ENCODE measurements at places on chromosomes 2 and 18. TPM values are rescaled to one million over a fixed set of nuclear protein-coding genes. Genes with fewer than 3 reads are reported as not detected.

- H3K27me3 ChIP-seq = no peaks in the 10 kb centered on the region
- no peak overlapping the region for H3K4me3 ChIP-seq
- DNase-seq = no peak
- no peak overlapping the region for H3K27ac ChIP-seq
These were observed 42.3 kb downstream of the METTL8 start for GRCh38 chr2:171391532-171391931.

DNA sequence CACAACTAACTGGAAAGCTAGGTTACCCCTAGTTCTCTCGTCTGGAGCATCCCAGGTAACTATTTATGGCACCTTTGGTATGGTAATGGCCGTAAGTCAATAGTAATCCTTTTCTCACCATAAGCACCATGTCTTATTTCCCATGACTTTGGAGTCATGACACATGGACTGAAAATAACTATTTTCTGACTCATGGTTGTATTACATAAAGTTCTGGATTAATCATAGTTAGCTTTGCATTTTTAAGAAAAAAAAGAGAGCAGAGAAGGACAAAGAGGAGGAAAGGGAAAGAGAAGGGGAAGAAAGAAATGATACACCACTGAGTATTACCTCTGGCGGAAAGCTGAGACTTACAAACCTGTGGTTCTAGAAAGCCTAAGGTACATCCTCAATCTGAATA is 99.3 kb downstream of the BIN1 start:
- no peaks in the 10 kb centered on the region for H3K36me3 ChIP-seq
- peaks cover 27% of the 10 kb centered on the region for H3K27me3 ChIP-seq
- H3K27ac ChIP-seq = no peak overlapping the region
- H3K4me1 ChIP-seq = no peaks in the 10 kb centered on the region
- no peak overlapping the region for H3K4me3 ChIP-seq

DNA sequence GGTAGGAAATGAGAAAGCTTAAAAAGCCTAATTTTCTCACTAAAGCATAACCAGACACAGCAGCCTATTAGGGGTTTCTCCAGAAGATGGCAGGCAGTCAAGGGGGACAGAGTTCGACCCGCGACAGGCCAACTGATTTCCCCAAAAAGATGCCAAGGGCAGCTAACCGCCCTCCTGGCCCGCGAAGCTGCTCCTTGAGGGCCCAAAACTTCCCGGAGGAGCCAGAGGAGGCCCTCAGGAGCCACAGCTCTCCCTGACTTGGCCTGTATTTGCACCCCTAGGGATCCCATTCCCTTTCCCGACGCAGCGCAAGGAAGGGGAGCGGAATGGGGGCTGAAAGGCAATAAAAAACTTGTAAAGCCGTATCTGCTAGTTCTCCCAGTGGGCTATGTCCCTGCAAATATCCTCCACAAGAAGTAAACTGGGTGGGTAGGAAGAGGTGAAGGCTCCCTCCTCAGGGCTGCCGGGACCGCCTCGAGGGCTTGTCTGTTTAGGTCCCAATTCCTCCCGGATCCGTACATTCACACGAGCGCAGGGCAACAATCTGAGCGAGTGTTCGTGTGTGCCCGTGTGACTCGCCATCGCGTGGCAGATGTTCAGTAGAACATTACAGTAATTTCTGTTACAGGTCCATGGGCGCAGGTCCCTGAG is 756 bp upstream of the NAGK start:
- H3K36me3 ChIP-seq = no peaks in the 10 kb centered on the region
- H3K27ac ChIP-seq = peak overlapping the region; percentile 59
- H3K27me3 ChIP-seq = peaks cover 3% of the 10 kb centered on the region
- H3K4me1 ChIP-seq = peaks cover 9% of the 10 kb centered on the region
- H3K4me3 ChIP-seq = peak overlapping the region; percentile 54

GRCh38 chr2:149566652-149567051 is 20.9 kb downstream of the MMADHC start:
- H3K4me3 ChIP-seq = no peak overlapping the region
- H3K36me3 ChIP-seq = peaks cover 41% of the 10 kb centered on the region
- H3K27me3 ChIP-seq = no peaks in the 10 kb centered on the region
- no peak for DNase-seq
- no peak overlapping the region for H3K27ac ChIP-seq

Gene ADAM23
- total RNA-seq = 0.44 TPM

Gene CHRNG
- not detected for total RNA-seq

DNA sequence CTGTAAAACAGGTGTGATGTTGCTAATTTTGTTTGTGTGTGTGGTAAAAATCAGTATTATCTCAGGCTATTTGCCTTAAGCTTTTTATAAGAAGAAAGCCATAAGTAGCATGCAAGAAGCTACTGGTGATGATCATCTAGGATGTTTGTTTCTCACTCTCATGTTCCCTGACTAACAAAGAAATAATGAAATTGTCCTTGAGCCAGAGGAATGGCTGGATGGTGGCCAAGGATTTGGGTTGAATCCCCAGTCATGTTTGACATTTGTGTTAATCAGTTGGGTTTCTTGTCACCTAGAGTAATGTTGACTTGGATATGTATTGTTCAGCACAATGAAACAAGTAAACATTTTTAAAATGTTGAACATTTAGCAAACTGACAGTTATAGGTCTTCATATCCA is 496.8 kb upstream of the ZEB2 start:
- H3K36me3 ChIP-seq = no peaks in the 10 kb centered on the region
- H3K4me1 ChIP-seq = peaks cover 11% of the 10 kb centered on the region
- no peak for DNase-seq
- no peak overlapping the region for H3K4me3 ChIP-seq
- no peaks in the 10 kb centered on the region for H3K27me3 ChIP-seq

DNA sequence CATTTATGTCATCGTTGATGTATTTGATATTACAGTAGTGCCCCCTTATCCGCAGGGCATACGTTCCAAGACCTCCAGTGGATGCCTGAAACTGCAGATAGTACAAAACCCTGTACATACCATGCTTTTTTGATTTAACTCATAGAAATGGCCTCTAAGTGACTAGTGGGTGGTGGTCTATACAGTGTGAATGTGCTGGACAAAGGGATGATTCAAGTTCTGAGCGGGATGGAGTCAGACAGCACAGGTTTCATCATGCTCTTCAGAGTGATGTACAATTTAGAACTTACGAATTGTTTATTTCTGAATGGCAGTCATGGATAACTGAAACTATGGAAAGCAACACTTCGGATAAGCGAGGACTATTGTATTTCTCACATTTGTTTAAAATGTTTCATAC is 473.1 kb upstream of the FANCL start:
- no peak overlapping the region for H3K4me3 ChIP-seq
- peaks cover 17% of the 10 kb centered on the region for H3K27me3 ChIP-seq
- DNase-seq = no peak
- no peaks in the 10 kb centered on the region for H3K36me3 ChIP-seq
- peaks cover 3% of the 10 kb centered on the region for H3K4me1 ChIP-seq

Gene EN1
- not detected for total RNA-seq

- no peaks in the 10 kb centered on the region for H3K27me3 ChIP-seq
- no peak for DNase-seq
- no peaks in the 10 kb centered on the region for H3K36me3 ChIP-seq
- H3K4me1 ChIP-seq = no peaks in the 10 kb centered on the region
These were observed 137.7 kb downstream of the SNTG2 start for GRCh38 chr2:1088192-1088860.

DNA sequence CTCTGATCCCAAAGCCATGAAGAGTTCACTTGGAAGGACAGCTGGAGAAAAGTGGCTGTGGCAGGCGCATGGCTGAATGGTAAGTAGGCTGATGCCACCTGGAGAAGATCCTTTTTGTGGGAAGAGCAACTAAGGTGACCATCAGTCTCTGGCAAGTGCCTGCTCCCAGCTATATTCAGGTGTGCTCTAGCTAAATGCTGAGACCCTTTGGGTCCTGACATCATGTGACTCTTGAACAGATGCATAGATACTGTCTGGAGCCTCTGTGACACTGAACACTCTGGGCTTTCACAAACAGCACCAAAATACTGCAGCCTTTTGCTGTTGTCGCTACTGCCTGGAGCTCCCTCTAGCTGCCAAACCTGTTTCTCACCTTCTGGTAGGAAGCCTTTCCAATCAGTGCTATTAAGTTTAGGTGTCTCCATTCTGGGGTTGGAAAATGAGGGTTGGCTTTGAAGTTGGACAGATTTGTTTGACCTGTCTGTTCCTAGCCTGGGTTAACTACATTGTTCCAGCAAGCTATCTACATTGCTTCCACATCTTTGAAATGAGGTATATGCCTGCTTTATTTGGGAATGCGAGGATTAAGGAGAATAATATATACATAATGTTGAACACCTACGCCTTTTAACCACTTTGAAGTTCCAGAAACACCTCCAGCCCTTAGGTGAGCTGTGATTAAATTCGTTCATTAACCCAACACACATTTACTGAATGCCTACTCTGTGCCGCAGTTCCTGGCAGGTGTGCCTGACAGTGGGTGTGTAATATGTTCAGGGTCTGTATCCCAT is 3.1 kb downstream of the EGR4 start:
- peaks cover 53% of the 10 kb centered on the region for H3K27me3 ChIP-seq
- DNase-seq = peak; percentile 52
- H3K4me3 ChIP-seq = no peak overlapping the region
- no peak overlapping the region for H3K27ac ChIP-seq

Gene XDH
- total RNA-seq = 0.09 TPM

Gene RPL31
- 1,196 TPM for total RNA-seq

GRCh38 chr18:10370716-10371115 is 83.7 kb upstream of the APCDD1 start:
- H3K4me3 ChIP-seq = no peak overlapping the region
- DNase-seq = no peak
- no peaks in the 10 kb centered on the region for H3K27me3 ChIP-seq
- peaks cover 11% of the 10 kb centered on the region for H3K4me1 ChIP-seq
- H3K36me3 ChIP-seq = no peaks in the 10 kb centered on the region
- no peak overlapping the region for H3K27ac ChIP-seq

- no peak overlapping the region for H3K27ac ChIP-seq
- no peak for DNase-seq
- no peaks in the 10 kb centered on the region for H3K4me1 ChIP-seq
- H3K27me3 ChIP-seq = no peaks in the 10 kb centered on the region
- H3K36me3 ChIP-seq = no peaks in the 10 kb centered on the region
- no peak overlapping the region for H3K4me3 ChIP-seq
These were observed 910.1 kb upstream of the CELF4 start for GRCh38 chr18:38475686-38476085.

DNA sequence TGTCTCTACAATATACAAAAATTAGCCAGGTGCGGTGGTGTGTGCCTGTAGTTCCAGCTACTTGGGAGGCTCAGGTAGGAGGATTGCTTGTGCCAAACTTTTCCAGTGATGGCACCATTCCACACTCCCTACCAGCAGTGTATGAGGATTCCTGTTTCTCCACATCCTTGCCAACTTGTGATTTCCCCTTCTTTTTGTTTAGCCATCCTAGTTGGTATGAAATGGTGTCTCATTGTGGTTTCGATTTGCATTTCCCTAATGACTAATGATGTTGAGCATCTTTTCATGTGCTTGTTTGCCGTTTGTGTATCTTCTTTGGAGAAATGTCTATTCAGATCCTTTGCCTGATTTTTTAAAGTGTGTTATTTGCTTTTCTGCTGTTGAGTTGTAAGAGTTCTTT is 41.0 kb downstream of the EPB41L5 start:
- H3K36me3 ChIP-seq = no peaks in the 10 kb centered on the region
- DNase-seq = no peak
- H3K4me1 ChIP-seq = no peaks in the 10 kb centered on the region
- no peak overlapping the region for H3K27ac ChIP-seq
- no peak overlapping the region for H3K4me3 ChIP-seq

- DNase-seq = no peak
- H3K4me1 ChIP-seq = no peaks in the 10 kb centered on the region
- no peaks in the 10 kb centered on the region for H3K36me3 ChIP-seq
These were observed 698.2 kb downstream of the TRIB2 start for GRCh38 chr2:13414897-13415296.

Gene GPR17
- total RNA-seq = 0.28 TPM

DNA sequence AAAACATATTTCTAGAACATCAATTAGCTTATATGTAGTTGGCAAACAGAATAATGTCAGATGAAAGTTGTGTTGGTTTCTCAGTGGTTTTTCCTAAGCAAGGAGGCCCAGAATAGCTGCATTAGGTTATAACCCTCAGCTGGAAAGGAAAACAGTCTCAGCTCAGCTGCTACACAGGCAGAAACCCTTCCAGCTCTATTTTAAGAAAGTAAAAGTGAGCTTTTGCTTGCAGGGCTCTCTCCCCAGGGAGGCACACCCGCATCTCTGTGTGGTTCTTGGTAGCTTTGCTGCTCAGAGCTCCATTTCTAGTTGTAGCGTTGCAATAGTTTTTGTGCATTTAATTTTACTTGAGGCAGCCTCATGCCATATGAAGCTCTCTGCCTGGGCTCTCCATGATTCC is 54.6 kb downstream of the PIKFYVE start:
- DNase-seq = no peak
- no peak overlapping the region for H3K4me3 ChIP-seq
- no peaks in the 10 kb centered on the region for H3K27me3 ChIP-seq
- no peak overlapping the region for H3K27ac ChIP-seq
- peaks cover 18% of the 10 kb centered on the region for H3K36me3 ChIP-seq

Gene CAPN13
- not detected for total RNA-seq

DNA sequence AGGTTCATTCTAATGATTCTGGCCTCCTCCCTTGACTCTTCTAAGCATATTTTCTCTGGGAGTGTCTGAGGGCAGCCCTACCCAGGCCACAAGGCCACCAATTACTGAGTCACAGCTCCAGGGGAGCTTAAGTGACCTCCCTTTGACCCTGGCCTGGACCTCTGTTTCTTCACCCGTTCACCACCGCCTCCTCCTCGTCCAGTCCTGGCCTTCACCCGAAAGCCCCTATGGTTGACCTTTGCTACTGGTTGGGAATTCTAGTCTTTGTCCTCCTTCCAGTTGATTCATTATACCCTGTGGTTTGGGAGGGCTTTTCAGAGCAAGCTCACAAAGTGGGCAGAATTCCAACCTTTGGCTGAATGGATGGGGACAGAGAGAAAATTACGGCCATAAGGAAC is 72.6 kb downstream of the NRP2 start:
- DNase-seq = no peak
- no peak overlapping the region for H3K27ac ChIP-seq

Gene CAMKMT
- total RNA-seq = 10.4 TPM

GRCh38 chr2:130949954-130950353 is 113.2 kb downstream of the ARHGEF4 start:
- no peak overlapping the region for H3K4me3 ChIP-seq
- H3K27me3 ChIP-seq = no peaks in the 10 kb centered on the region
- no peaks in the 10 kb centered on the region for H3K36me3 ChIP-seq
- H3K4me1 ChIP-seq = no peaks in the 10 kb centered on the region
- H3K27ac ChIP-seq = no peak overlapping the region

Gene IL1RL2
- not detected for total RNA-seq

DNA sequence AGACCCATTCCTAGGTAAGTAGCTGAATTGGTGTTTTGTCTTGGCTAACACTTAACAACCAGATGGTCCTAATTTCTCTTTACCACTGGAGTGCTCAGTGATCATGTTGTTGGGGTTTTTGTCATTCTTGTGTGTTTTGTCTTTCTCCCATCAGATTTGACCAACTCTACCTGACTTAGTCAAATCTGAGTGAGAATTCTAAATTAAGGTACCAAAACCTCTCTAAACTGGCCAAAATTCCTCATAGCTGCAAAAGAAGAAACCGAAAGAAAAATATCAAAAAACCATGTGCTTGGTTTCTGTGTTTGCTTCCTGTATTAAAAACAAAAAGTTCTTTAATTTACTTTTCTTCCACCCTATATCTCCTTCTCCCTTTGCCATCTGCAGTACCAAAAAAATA is 350.7 kb upstream of the SPHKAP start:
- no peaks in the 10 kb centered on the region for H3K27me3 ChIP-seq
- no peak overlapping the region for H3K27ac ChIP-seq

Gene KLHL30
- total RNA-seq = not detected

GRCh38 chr18:13288509-13289133 is 70.1 kb downstream of the LDLRAD4 start:
- no peak overlapping the region for H3K4me3 ChIP-seq
- no peaks in the 10 kb centered on the region for H3K27me3 ChIP-seq
- no peaks in the 10 kb centered on the region for H3K4me1 ChIP-seq
- H3K27ac ChIP-seq = no peak overlapping the region
- DNase-seq = no peak

- no peaks in the 10 kb centered on the region for H3K27me3 ChIP-seq
- H3K4me1 ChIP-seq = no peaks in the 10 kb centered on the region
These were observed 15.6 kb upstream of the GPBAR1 start for GRCh38 chr2:218245214-218245613.

Gene RFX8
- total RNA-seq = not detected
